ENCODE measurements at places on chromosomes 13 and 19.

DNA sequence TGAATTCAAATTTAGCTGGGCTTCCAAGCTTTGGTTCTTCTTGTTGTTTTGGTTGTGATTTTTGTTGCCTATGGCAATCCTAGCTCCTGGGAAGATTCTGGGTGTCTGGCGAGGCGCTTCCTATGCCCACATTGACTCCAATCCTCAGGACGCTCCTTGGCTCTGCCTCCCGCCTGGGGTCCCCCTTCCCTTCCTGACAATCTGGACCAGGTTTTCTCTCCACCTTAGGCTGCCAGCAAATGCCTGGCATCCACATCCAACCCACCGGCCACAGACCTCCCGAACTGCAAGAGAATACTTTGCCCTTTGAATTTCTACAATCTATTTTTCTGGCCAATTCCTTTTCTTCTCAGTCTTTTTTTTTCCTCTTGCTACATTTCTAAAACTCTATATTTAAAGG lies 186.9 kb upstream of the UBL3 start:
- no peak for DNase-seq

GRCh38 chr19:2261438-2262172 lies 5.4 kb upstream of the JSRP1 start:
- DNase-seq, result no peak

GRCh38 chr19:17909003-17909732 lies 23.6 kb upstream of the CCDC124 start:
- no peak for DNase-seq

DNA sequence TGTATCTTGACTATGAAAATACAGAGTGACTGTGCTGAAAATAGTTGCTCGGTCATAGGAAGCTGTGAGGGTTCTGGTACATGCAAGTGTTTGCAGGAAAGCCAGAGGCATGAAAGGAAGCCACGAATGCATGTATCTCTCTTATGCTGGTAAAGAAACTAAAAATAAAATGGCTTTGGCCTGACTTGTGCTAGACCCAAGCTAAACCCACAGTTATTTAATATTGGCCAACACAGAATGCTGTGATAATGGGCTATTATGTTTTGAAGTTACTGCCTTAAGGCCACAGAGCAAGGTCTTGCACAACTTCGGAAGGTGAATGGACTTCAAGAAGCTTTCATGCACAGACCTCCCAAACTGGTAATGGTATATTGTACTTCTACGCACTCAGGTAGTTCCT lies 518.2 kb upstream of the HTR2A start:
- DNase-seq, result no peak

DNA sequence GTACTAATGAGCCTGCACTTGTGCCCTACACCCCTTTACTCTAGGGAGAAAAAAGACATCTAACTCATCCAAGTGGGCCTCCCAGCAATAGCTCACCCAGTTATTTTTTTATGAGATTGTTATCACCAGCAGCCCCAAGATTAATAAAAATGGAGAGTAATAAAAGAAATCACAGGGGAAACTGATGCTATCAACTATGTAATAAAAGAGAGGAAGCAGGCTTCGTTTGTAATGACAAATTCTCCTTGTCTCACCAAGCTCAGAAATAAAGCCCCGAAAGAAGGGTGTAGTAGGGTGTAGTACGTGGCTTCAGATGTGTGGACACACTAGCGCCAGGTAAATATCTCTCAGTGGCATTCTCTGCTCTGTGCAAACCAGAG lies 204.9 kb downstream of the USP12 start:
- DNase-seq, result no peak

DNA sequence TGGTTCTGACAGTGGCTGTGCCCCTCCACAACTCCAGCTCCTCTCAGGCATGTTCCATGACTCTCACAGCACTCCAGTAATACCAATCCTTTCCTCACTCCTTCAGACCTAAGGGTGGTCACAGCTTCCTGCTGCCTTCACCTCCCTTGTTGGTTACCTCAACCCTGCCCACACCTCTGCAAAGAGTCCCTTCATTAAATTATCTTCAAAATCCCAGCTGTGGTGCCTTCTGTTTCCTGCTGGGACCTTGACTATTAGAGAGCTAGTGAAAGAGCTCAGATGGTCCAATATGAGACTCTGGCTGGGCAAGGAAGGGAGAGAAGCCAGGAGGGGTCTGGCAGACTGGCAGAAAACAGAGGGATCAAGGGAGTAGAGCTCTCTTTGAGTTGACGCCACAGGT lies 26.1 kb downstream of the DEDD2 start:
- no peak for DNase-seq

All from stimulated activated CD8-positive, alpha-beta memory T cell treated with anti-CD3 and anti-CD28 coated beads, Interleukin-2, amount 100 ng/mL, for 1 hour (primary cell).